RPMI8226 (cell line): ENCODE measurements at places on chromosomes 5 and 9.
A peak's percentile ranks its signal among the peaks of the same experiment; 100 is the strongest.

DNA sequence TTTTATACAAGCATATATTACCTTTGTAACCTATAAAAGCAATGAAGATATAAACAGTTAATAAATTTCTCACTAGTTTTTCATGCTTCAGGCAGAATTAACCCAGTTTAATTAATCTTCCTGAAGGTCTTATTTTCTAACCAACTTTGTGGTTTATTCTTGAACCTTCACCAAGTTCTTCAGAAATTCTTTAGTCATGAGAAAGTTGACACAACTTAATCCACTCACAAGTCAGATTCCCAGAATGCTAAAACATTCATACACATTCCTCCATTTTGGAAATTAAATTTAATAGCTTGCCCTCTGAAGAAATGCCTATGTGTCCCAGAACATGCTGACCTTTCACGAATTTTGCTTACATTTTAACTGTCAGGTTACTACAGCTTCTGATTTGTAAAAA is 105.4 kb upstream of the PAM start:
- DNase-seq: no peak

DNA sequence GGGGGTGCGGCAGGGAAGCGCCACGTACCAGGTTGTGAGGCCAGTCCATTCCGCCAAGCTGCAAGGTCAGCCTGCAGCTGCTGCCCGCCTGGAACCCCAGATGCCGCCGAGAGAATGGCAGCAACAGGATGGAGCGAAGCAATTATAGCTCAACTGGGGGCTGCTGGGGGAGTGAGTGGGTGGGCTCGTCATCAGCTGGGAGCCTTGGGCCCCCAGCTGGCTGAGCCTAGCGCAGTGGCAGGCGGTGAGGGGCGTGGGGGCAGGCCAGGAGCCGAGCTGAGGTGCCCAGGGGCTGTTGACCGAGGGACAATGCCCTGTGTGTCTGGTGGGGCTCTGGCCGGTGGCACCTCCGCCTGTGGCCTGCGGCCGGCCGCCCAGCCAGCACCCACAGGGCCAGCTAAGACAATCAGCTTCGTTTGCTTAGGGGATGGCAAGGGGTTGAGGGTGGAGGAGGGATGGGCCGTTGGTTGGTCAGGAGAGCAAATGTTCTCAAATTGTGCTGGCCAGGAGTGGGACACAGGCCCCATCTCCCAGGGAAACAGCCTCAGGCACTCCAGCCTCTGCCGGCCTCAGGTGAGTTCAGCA is at the start of gene IL17B:
TSS of gene IL17B (minus strand) at position 116 of the 585 bp plus-strand sequence. CDS start at position 49, 67 bp downstream.
- no peak for DNase-seq

GRCh38 chr5:120852222-120852860 is 388.2 kb downstream of the PRR16 start:
- DNase-seq: no peak

DNA sequence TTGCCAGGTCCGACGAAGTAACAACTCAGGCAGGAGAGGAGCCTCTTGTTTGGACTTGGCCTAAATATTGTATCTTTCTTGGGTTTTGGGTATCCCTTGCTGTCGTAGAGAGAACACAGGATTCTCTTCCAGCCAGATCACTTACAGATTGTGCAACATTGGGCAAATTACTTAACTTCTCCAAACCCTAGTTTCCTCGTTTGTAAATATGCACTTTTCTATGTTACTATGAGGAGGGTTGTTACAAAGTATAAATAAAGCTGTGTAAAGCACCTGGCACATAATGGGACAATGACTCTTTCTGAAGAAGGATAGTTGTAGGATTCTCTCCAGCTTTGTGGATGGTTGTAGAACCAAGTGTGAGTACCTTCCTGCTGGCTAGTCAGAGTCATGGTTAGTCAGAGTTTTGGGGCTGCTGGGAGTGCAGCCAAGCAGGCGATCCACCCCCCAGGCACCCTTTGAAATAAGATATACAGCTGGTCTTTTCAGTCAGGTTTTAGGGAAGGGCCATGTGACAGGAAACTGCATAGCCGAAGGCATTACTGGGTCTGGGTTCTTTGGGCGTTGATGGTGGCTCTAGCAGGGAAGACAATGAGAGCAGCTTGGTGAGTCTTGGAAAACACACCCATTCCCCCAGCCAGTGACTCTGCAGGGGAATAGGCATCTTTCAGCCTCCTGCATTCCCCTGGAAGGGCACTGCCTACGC is 49.9 kb upstream of the GDNF start:
- DNase-seq: peak; percentile 15

- no peak for DNase-seq
Observed at GRCh38 chr9:35042081-35042604, 30.3 kb downstream of the VCP start.

DNA sequence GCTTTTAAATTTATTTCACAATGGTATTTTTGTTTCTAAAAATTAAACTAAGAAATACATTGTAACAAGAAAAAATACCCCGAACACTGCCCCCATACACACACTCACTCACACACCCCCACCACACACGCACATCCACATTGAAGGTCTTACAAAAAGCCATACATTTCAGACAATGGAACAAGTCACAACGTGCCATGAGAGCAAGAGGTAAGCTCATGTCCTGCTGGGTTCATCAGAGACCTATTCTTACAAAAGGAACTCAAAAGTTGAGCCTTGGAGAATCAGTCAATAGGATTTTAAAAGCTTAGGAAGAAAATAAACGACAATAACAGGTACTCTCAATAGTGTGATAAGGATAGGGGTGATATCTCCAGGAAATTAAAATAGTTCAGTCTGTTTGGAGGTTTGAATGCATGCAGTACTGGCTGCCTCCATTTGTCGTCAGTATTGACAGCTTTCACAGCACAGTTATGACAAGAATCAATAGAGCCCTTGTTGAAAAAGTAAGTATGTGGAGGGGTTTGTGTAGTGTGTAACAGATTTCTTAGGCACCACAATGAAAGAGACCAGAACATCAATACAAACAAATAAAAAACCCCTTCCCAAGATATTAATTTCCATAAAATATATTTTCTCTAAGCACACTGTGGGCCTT is 1826.2 kb upstream of the CDH6 start:
- DNase-seq: no peak
